ENCODE measurements at places on chromosomes 16 and 17. TPM values are rescaled to one million over a fixed set of nuclear protein-coding genes. Genes with fewer than 3 reads are reported as not detected.

SLX1A gene
- total RNA-seq = 26.5 TPM

HASPIN gene
- total RNA-seq = 14.0 TPM

RPH3AL gene
- 39.4 TPM for total RNA-seq

CCDC144A gene
- 1.3 TPM for total RNA-seq

CUEDC1 gene
- 52.5 TPM for total RNA-seq

CCL17 gene
- not detected for total RNA-seq

ZNF785 gene
- not detected for total RNA-seq

PRKCB gene
- total RNA-seq = 0.25 TPM

ETV4 gene
- 52.2 TPM for total RNA-seq

MYH2 gene
- not detected for total RNA-seq

DPEP1 gene
- 1.0 TPM for total RNA-seq

PIK3R5 gene
- total RNA-seq = 0.04 TPM

BICDL2 gene
- not detected for total RNA-seq

Measured in A549 treated with ZK216348 at 1 μM for 4 hours (cell line).